GM10248 (cell line): ENCODE measurements at places on chromosomes 11 and 22.

DNA sequence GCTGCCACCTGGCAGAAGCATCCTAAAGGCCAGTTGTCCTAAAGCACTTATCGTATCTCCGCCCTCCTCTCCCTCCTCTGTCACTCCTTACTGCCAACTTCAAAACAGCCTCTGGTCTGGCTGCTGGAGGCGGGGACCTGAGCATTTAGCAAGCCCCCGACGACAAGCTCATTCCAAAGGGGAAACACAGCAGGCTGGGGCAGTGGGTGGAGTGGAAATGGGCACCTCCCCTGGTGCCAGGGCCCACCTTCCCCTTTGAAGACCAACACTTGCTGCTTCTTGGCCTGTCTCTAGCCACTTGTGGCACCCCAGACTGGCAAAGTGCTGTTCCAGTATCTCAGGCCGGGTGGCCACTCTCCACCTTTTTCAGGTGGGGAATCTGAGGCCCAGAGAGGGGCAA lies 3.6 kb downstream of the MAP3K11 start:
- no peak for DNase-seq

- no peak for DNase-seq
Measured at GRCh38 chr11:70656252-70656651, 257.9 kb downstream of the CTTN start.

GRCh38 chr11:14001597-14001996 lies 39.1 kb downstream of the SPON1 start:
- no peak for DNase-seq

DNA sequence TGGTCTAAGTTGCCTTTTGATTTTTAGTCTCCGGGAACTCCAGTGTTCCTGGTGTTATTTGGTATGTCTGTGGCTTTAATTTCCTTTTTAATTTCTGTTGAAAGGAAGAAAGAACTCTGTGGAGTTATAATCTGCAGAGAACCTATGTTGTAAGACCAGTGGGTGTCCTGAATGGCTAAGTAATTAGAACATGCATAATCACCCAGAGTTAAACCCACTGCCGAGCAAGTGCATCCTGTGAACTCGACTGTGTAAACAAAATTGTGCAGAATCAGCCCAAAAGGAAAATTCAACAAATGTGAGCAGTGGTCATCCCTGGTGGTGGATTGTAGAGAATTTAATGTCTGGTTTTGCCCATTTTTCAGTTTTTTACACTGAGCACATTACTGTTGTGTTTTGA lies 162.5 kb downstream of the COMMD9 start:
- DNase-seq: no peak

DNA sequence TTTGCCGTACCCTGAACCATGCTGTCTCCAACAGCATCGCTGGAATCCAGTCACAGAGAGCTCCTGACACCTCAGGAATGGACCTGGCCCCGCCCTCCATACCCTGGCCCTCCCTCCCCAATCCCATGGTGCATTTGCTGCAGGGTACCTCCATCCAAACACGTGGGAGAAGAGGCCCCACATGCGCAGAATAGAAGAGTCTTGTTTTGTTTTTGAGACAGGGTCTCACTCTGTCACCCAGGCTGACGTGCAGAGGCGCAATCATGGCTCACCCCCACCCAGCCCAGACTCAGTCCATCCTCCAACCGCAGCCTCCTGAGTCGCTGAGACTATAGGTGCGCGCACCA lies 2.3 kb upstream of the PNPLA2 start:
- DNase-seq: no peak

DNA sequence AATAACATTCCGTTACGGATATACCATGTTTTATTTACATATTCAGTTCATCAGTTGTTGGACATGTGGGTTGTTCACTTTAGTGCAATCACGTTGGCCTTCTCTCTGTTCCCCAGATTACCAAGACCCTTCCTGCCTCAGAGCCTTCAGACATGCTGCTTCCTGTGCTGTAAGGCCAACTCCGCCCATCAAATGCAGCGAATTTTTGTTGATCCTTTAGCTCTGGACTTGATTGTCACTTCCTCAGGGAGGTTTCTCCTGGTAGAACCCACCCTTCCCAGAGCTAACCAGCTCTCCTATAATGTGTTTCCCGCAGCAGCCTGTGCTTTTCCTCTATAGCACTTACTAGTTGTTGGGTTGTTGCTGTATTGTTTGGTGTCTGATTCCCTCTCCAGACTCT lies 39.4 kb downstream of the SWAP70 start:
- DNase-seq: no peak

GRCh38 chr11:33375688-33376311 lies 118.6 kb downstream of the HIPK3 start:
- DNase-seq: peak; percentile 44

- no peak for DNase-seq
Measured at GRCh38 chr22:36985211-36985889, 33.9 kb downstream of the TST start.

- DNase-seq: no peak
Measured at GRCh38 chr11:70437111-70437784, 38.9 kb downstream of the CTTN start.

DNA sequence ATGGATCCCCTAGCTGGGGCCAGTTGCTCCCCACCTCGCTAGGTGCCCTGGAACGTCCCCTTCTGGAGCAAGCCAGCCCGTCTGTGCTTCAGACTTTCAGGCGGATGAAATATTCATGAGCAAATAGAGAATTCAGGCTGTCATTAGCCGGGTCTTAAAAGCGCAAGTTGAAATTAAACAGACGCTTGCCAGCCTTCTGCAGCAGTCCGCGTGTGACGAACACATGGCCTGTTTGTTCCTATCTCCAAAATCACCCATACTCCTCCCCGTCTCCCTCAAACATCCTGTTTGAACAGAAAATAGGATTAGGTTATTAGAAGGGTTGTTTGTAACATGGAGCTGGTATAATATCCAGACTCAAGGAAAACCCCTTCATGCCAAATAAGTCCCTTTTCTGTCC lies 38.7 kb downstream of the MYO18B start:
- DNase-seq: no peak

DNA sequence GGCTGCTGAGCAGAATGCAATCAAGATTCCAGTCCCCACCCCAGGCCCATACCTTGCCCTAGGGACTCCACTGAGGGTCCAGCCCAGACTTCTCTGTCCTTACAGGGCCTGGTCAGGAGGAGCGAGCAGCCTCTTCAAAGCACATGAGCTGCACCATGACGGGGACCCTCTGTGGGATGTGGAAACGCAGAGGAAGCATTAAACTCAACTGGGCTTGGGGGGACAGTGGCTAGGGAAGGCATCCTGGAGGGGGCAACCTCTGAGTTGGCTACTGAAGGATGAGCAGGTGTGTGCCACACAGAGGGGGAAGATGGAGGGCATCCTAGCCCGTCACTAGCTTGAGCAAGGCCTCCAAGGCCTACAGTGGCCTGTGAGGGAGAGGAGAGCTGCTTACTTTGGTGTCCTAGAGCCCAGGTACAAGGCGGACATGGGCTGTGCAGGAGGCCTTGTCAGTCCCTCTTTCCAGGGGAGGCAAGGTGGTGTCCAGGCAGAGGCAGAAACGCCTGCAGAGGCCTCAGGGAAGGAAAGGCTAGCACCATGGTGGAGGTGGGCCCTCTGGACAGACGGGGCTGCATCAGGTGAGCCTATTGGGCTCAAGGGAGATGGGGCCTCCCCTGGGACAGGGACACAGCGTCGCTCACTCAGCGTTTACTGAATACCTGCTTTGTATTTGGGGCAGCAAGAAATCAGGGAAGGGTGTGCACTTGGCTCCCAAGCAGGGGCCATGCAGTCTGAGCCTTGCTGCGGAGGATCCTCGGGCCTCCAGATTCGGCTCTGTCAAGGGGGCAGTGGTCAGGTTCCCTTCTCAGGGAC lies 14.3 kb downstream of the TTC38 start:
- DNase-seq: no peak

DNA sequence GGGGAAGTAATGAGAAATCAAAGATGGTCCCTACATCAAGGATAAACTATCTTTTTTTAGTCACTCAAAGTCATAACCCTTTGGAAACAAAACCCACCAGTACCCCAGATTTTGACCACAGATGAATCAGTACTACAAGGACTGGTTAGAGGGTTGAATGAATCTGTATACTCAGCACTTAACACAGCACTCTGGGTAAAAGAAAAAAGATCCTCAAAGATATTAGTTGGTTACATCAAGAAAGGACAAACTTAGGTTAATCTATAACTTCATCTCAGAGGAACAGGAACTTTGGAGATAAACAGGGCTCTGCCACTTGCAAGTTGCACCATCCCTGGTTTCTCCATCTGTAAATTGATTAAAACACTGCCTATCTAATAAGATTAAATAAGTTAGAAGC lies 18.8 kb downstream of the SC5D start:
- DNase-seq: no peak

- no peak for DNase-seq
Measured at GRCh38 chr11:31424652-31425051, 55.0 kb downstream of the DNAJC24 start.

GRCh38 chr11:126061707-126062678 lies 673 bp downstream of the CDON start:
- DNase-seq: peak; percentile 23

DNA sequence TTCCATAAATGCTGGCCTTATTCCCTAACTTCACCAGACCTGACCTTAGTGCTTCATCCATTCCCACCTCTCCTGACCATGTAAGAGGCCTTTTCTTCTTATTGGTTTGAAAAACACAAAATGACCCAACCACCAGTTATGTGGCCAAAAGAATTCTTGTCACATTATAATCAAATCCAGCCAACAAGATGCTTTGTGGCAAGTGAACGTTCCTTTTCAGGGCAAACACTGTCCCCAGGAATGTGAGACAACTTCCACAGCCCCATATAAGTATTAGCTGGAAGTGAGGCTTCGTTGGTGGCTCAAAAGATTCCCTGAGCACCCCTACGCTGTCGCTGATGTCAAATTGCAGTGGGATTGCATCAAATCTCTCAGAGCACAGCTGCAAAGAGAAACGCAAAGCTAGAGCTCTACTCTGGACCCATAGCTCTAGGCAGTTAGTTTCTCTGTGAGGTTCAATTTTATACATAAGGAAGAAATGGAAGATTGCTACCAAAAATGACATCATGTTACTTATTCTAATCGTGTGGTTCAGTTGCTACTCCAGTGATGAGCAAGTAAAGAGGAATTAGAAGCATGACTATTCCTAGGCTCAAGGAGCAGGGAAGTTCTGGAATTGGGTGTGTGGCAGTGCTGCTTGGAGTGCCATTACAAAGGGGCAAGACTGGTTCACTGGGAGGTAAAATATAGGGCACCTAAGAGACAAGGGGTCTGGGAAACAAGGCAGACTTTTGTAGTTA lies 26.1 kb downstream of the GLYATL1 start:
- DNase-seq: no peak

DNA sequence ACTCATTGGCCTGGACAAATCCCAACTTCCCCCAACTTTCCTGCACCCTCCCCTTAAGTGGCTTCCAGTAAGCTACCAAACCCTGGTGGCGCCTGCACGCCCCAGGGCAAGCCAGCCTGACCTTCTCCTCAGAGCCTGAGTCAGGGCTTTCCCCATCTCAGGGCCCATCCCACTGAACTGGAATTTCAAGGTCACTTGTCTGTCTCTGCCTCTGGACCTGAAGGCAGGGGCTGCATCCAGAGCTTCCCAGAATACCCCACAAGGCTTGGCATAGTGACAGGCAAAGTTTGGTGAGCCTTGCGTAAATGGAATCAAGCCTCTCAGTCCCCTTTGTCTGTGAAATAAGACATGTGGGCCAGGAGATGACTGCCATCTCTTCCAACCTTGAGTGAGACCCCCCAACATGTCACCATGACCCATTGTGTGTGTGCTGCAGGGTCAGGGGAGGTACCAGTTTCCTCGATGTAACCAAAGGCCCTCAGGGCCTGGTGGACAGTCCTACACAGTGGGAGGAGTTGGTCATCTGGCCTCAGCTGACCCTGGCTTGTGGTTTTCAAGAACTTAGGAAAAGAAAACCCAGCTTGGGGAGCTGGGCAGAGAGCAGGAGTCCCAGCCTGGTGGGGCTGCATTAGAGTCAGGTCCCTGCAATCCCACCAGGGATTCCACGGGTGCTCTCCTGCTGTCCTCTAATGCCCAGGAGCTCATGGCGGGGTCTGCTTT lies 8.9 kb downstream of the ALX4 start:
- DNase-seq: no peak
